ENCODE measurements at places on chromosomes 16 and 17. TPM values are rescaled to one million over a fixed set of nuclear protein-coding genes. Genes with fewer than 3 reads are reported as not detected.

SLC13A2 gene
- not detected for total RNA-seq

GLIS2 gene
- total RNA-seq = 3.7 TPM

DNAH3 gene
- 0.14 TPM for total RNA-seq

CKLF gene
- 24.9 TPM for total RNA-seq

NUDT7 gene
- total RNA-seq = 11.6 TPM

KRTAP9-2 gene
- not detected for total RNA-seq

MYO15A gene
- 0.44 TPM for total RNA-seq

CD300E gene
- total RNA-seq = not detected

CCL23 gene
- not detected for total RNA-seq

PRKCB gene
- total RNA-seq = not detected

ADAM11 gene
- 0.57 TPM for total RNA-seq

HOXB4 gene
- total RNA-seq = under 0.01 TPM

TAT gene
- not detected for total RNA-seq

SMPD3 gene
- total RNA-seq = not detected

ASB16 gene
- 0.88 TPM for total RNA-seq

CTF1 gene
- total RNA-seq = 4.4 TPM

SLC6A2 gene
- total RNA-seq = 0.43 TPM

FNDC8 gene
- not detected for total RNA-seq

CD300A gene
- total RNA-seq = not detected

KRTAP4-3 gene
- total RNA-seq = not detected

TP53TG3C gene
- 0.29 TPM for total RNA-seq

MYH13 gene
- not detected for total RNA-seq

MYH3 gene
- total RNA-seq = 0.86 TPM

C17orf78 gene
- total RNA-seq = not detected

CDRT4 gene
- 4.8 TPM for total RNA-seq

SGCA gene
- total RNA-seq = 5.5 TPM

ZP2 gene
- total RNA-seq = not detected

DNAAF1 gene
- not detected for total RNA-seq

TBX2 gene
- total RNA-seq = 42.5 TPM

UMOD gene
- total RNA-seq = not detected

OR1D5 gene
- total RNA-seq = not detected

PRAC2 gene
- 0.66 TPM for total RNA-seq

ANKFN1 gene
- not detected for total RNA-seq

TNP2 gene
- total RNA-seq = not detected

CACNA1G gene
- total RNA-seq = under 0.01 TPM

HOXB6 gene
- 0.29 TPM for total RNA-seq

C16orf74 gene
- total RNA-seq = 21.8 TPM

COX6A2 gene
- total RNA-seq = not detected
